Gastroesophageal sphincter (tissue), 4 donors: ENCODE measurements at places on chromosomes 4 and X.
A peak's percentile ranks its signal among the peaks of the same experiment; 100 is the strongest.

DNA sequence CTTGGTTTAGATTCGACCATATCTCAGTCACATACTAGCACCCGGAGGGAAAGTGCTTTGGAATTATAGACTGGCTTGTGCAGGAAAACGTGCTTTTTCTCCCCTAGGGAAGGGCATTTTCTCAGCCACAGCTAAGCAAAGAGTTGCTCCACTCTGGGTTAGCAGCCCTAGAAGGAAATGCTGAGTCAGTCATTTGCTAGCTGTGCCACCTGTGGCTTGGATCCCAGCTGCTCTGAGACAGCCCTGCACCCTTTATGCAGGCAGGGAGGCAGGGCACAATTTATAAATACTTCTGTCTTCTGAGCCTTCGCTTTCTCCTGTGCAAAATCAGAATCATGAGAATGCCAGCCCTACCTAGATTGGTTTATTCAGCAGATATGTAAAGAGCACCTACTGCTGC lies 1.3 kb upstream of the USP51 start:
- no peaks in the 10 kb centered on the region for H3K36me3 ChIP-seq
- H3K27ac ChIP-seq: peak overlapping the region; percentile 92
- no peak for ATAC-seq
- no peaks in the 10 kb centered on the region for H3K27me3 ChIP-seq
- H3K4me3 ChIP-seq: no peak overlapping the region
- H3K4me1 ChIP-seq: peaks cover 8% of the 10 kb centered on the region

GRCh38 chr4:8589336-8589735 lies 3.2 kb upstream of the CPZ start:
- H3K27me3 ChIP-seq: peaks cover 96% of the 10 kb centered on the region
- no peak overlapping the region for H3K4me3 ChIP-seq
- no peaks in the 10 kb centered on the region for H3K36me3 ChIP-seq
- no peak for ATAC-seq
- no peaks in the 10 kb centered on the region for H3K4me1 ChIP-seq
- H3K27ac ChIP-seq: no peak overlapping the region

DNA sequence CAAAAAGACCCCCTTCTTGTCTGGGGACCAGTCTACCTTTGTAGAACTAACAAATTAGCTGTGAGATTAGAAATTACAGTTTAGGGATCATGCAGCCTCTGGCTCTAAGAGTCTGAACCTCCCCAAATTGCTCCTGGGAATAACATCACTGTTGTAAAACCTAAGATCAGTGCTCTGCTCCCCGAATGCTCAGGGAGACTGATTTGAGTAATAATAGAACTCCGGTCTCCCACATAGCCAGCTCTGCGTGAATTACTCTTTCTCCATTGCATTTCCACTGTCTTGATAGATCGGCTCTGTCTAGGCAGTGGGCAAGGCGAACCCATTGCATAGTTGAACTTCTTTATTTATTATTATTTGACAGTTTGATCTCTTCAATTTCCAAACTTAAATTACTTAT lies 160.8 kb upstream of the VCX3A start:
- H3K4me3 ChIP-seq: no peak overlapping the region
- H3K4me1 ChIP-seq: no peaks in the 10 kb centered on the region
- H3K27me3 ChIP-seq: no peaks in the 10 kb centered on the region
- H3K36me3 ChIP-seq: no peaks in the 10 kb centered on the region
- H3K27ac ChIP-seq: no peak overlapping the region
- ATAC-seq: no peak

DNA sequence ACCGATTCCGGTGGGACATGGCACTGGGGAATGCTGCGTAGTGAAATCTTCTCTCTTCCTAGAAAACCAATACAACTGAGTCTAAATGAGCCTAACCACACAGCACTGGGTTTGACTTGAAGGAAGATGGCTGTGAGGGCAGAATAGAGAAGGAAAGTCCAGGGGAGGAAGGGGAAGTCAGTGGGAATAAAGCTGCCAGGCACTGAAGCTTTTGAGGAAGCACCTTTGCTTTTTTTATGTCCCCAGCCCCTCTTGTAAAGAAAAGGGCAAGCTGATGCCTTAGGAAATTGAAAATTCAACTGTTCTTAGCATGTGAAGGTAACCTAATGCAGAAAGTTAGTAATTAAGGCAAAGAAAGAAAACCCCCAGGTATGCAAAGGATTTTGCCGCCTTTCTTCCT lies 20.6 kb downstream of the MED28 start:
- H3K27me3 ChIP-seq: no peaks in the 10 kb centered on the region
- H3K4me1 ChIP-seq: no peaks in the 10 kb centered on the region
- no peak for ATAC-seq
- no peak overlapping the region for H3K4me3 ChIP-seq
- H3K27ac ChIP-seq: no peak overlapping the region

GRCh38 chr4:69764311-69764710 lies 3.9 kb upstream of the SULT1B1 start:
- ATAC-seq: no peak
- H3K4me3 ChIP-seq: no peak overlapping the region
- H3K36me3 ChIP-seq: no peaks in the 10 kb centered on the region
- no peaks in the 10 kb centered on the region for H3K4me1 ChIP-seq
